ENCODE measurements at places on chromosomes 1 and 21.

DNA sequence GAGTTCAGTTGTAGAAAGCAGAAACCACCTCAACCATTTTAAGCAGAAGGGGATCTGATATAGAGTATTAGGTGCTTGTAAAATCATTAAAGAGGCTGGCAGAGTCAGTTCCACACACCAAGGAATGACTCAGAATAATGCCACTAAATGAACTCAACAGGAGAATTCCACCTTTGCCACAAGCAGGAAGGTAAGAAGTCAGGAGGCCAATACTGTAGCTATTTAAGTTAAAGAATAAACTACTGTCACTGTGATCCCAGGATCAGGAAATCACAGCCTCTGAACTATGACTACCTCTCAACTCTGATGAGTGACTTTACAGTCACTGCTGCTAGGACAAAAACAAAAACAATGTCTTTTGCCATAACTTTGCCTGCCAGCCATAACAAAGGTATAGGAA is 52.5 kb upstream of the PRMT6 start:
- no peak for DNase-seq

GRCh38 chr1:53411541-53412152 is 47.6 kb upstream of the DMRTB1 start:
- no peak for DNase-seq

GRCh38 chr1:114043054-114043453 is 63.8 kb downstream of the OLFML3 start:
- DNase-seq, result no peak

DNA sequence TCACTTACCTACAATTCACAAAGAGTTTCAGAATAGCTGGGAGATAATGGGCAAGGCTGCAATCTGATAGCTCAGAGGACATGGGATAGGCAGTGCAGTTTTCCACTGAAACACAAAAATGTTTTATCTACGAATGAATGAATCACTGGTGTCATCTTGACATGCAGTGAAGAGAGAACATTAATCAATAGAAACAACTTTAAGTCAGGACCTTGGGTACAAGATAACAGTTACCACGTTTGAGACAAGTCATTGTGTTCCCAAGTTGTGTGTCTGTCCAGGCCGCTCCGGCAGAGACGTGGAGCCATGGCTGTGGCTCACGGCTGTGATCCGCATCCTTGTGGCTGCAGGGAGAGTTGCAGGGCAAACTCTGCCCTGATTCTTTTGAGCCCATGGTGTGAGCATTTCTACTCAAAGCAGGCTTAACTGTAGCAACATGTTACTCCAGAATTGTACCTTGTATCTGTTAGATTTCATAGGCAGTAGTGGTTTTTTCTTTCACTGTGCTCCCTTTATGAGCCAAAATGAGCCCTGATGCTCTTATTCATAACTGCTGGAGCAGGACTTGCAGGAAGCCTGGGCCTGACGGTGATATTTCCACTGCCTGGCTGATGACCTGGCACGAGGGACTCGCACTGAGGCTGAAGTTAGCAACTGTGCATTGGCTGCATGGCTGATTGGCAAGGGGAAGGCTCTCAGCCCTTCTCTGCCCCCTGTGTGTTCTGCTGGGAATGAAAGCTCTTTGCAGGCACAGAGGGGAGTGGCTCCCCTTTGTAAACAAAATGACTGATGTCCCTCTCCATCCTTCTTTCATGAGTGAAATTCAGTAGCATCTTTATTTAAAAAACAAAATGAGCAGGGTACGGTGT is 465.2 kb downstream of the AJAP1 start:
- DNase-seq, result no peak

GRCh38 chr1:44366371-44366975 is 11.4 kb upstream of the ERI3 start:
- DNase-seq, result no peak

DNA sequence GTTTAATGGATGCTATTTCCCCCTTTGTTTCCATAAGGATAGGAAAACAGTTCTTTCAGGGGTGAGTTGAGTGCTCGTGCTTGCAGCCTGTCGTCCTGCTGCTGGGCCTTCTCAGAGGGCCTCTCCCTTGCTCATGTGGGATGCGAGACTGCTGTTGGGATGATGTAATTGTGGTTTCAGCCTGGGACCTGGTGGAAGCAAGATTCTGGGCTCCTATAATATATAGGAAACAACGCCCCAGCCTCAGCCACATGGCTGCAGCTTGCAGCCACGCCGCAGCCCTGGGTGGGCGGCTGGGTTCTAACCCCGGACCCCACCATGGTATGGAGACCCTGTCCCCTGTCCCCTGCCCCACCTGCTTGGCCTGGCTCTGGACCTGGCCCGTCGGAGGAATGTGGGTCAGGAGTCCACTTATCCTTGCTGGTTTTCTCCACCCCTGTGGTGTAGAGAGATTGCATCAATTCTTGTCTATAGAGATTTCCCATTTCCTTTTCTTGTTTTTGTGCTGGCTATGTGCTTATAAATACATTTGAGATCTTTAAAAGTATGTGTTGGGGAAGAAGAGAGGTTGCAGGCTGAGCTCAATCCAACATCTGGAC is 357.8 kb downstream of the SIPA1L2 start:
- DNase-seq, result no peak
